ENCODE measurements at places on chromosomes 2 and 18.

DNA sequence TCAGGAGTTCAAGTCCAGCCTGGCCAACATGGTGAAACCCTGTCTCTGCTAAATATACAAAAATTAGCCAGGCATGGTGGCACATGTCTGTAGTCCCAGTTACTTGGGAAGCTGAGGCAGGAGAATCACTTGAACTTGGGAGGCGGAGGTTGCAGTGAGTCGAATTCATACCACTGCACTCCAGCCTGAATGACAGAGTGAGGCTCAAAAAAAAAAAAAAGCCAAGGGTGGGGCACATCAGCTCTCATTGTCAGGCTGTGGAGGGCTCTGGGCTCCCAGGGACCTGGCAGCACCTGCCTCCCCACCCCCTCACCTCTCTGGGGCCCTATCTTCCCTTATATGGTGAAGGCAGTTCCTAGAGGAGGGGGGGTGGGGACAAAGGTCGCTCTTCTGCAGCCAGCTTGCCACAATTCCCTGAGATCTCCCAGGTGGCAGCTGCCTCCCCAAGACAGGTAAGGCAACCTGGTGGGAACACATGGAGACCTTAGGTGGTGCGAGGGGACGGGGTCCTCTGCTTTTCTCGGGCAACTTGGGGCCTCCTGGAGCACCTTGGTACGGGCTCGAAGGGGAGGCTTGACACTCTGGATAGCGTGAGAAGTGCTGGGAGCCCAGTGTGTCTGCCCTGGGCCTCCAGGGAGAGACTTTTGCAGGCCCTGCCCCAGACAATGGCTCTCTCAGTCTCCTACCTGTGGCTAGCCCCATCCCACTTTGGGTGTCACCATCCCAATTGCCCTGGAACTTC, at the start of gene VIL1:
Gene VIL1, plus strand, starts transcription at position 407 of the 742 bp plus-strand sequence. CDS start 4,656 bp downstream, outside the sequence.
- DNase-seq = no peak

DNA sequence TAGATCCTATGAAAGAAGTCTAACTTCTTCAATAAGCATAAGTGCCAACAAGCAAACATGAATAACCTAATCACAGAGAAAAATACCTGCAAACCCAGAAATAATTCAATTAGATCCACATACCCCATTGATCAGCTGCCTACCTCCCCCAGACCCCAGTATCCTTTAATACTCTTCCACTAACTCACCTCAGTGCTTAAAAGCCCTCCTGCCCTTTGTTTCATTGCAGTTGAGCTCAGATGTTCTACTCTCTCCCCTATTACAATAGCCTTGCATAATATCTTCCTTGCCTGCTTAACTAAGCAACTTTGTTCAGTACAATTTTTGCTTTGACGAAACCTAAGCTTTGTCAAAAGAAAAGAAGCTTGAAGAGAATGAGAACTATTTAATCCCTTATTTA, 156.0 kb upstream of the ZC3H15 start:
- no peak for DNase-seq

- DNase-seq = no peak
Observed at GRCh38 chr2:85889627-85890281, 964 bp upstream of the ST3GAL5 start.

GRCh38 chr2:176149939-176150583, 1.3 kb upstream of the HOXD4 start:
- DNase-seq = no peak

DNA sequence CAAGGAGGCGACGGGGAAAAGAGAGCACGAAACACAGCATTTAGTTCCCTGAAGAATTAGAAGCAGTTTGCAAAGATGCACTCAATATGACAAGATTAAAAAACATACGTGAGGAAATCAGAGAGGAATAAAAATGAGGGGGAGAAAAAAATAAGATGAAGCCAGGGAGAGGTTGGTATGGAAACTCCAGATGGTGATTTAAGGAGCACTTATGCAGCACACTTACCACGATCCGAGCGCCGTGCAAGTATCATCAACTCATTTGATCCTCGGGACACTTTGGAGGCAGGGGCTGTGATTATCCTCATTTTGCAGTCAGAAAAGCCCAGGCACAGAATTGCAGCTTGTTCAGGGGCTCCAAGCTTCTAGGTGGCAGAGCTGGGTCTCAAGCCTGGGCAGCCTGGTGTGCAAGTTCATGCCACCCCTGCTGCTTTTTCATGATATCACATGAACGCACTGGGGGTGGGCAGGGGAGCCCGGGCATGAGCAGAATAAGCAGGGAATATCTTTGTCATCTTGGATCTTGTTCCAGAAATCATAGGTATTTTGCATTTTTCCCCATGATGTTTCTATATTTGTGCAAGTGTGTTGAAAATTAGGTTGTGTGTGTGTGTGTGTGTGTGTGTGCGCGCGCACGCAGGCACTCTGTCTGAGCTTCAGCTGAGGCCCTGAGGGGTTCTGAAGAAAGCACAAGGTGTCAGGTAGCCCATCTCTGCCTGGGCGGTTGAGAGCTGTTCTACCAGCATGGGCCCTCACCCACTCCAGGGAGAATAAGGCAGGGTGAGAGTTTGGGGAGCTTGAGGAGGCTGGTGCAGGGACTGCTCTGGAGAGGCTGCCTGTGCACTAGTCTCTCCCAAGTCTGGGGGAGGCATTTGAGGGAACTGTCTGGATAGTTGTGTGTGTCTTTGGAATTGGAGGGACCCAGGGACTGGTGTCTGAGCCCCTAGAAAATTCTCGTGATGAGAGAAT, 25.0 kb upstream of the PDIA6 start:
- DNase-seq = no peak

- DNase-seq = no peak
Observed at GRCh38 chr18:44107187-44107586, 573.5 kb upstream of the SETBP1 start.

DNA sequence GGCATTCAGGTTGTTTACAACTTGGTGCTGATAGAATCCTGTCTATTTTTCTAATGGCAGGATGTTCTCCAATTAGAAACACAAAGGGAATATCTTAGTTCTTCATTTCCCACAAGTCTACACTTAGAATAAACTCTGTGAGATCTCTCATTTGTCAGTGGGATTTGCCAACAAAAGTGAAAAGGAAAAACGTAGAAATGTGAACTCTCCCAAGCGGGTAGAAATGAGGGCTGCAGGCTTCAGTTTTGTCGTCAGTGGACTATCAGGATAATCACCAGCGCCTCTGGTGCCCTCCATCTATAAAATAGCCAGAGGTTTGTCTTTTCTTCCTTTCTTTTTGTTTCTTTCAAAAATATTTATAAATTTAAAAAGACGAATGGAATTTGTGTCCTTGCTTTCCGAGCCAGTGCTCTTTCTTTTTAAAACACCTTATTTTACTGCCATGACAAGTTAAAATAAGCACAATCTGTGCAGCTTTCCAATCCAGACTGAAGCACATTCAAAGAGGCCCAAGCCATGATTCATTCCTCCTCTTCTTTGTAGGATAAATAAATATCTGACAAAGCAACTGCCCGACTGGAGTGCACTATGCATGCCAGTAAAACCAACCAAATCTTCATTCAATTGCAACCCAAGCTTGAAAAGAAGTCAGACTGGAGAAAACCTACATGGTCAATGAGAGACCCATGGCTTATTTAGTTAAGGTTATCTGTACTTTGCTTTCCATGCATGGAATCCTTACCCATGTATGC, 185.8 kb downstream of the ANKRD44 start:
- DNase-seq = no peak

GRCh38 chr18:10002280-10002679, 88.5 kb downstream of the VAPA start:
- DNase-seq = no peak

GRCh38 chr2:25649786-25650185, 23.6 kb downstream of the DTNB start:
- DNase-seq = no peak

- no peak for DNase-seq
Observed at GRCh38 chr2:222916229-222917197, 55.7 kb downstream of the ACSL3 start.

- DNase-seq = no peak
Observed at GRCh38 chr2:219020604-219021365, 20.5 kb downstream of the CFAP65 start.

DNA sequence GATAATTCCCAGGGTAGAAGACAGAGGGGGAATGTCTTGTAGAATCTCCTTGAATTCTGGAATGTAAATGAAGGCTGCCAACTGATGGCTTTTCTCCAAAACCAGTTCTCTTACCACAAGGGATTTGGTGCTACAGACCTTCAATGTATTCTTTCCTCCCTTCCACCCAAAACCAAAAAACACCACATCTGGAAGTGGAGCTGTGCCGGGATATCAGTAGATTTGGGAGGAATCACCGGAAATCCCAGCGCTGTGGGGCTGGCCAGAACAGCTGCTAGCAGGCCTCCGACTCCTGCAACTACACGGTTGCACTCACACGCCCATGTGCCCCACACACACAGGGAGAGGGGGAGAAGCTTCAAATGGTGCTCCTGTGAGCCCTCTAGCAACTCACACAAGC, 45.7 kb downstream of the RPL31 start:
- no peak for DNase-seq

DNA sequence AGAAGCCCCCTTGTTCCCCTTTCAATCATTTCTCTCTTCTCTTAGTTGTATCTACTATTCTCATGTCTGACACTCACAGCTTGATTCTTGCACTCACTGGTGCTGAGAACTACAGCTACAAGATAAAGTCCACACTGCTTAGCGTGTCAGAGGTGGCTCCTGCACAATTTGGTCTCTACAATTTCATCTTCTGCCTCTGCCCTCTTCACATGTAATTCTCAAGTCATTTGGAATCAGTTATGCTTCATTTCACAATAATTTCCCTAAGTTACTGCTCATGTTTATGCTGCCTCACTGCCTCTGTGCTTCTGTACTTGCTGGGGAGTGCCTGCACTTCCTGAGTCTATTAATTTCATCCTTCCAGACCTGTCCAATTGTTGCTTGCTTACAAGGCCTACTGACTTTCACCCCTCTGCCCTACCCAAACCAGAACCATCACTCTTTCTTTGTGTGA, 11.6 kb upstream of the NAB1 start:
- no peak for DNase-seq

- DNase-seq = no peak
Observed at GRCh38 chr2:148922062-148922461, 47.0 kb downstream of the KIF5C start.
